Calu3 (cell line): ENCODE measurements at places on chromosomes 2 and 18. TPM values are rescaled to one million over a fixed set of nuclear protein-coding genes. Genes with fewer than 3 reads are reported as not detected.

Gene SLC9A4
- 0.12 and 0.22 TPM in 2 replicates for total RNA-seq

Gene FEV
- total RNA-seq, result not detected in 2 replicates

Gene SPR
- total RNA-seq, result 71.1 and 84.4 TPM in 2 replicates

Gene GPR75
- 5.4 and 7.5 TPM in 2 replicates for total RNA-seq

Gene LYG1
- 2.3 and 3.5 TPM in 2 replicates for total RNA-seq

Gene DPYSL5
- total RNA-seq, result 0.32 TPM in 1 of 2 replicates, not detected in the other

Gene SULT6B1
- total RNA-seq, result not detected in 2 replicates
